Kidney (tissue), 22 donors: ENCODE measurements at places on chromosomes 7 and 10. TPM values are rescaled to one million over a fixed set of nuclear protein-coding genes. Genes with fewer than 3 reads are reported as not detected.

FOXI2 gene
- 1.1 TPM for total RNA-seq

FAM13C gene
- total RNA-seq, result 8.8 TPM

SH2D4B gene
- 0.09 TPM for total RNA-seq

FAM185A gene
- total RNA-seq, result 10.4 TPM

TNS3 gene
- 198 TPM for total RNA-seq

TPST1 gene
- 35.7 TPM for total RNA-seq

HTRA1 gene
- 86.0 TPM for total RNA-seq

C10orf53 gene
- total RNA-seq, result not detected

RASA4B gene
- total RNA-seq, result 22.5 TPM

MDH2 gene
- total RNA-seq, result 130 TPM

ADRB1 gene
- total RNA-seq, result 0.72 TPM

PPA1 gene
- 116 TPM for total RNA-seq

FRMD4A gene
- 68.2 TPM for total RNA-seq

AKR1C3 gene
- 61.8 TPM for total RNA-seq

RADIL gene
- total RNA-seq, result 1.0 TPM

PDE6C gene
- total RNA-seq, result not detected

RBP3 gene
- not detected for total RNA-seq

MMRN2 gene
- total RNA-seq, result 65.9 TPM

CDNF gene
- 2.1 TPM for total RNA-seq

TAS2R5 gene
- 2.5 TPM for total RNA-seq

OR9A2 gene
- not detected for total RNA-seq

ELOVL3 gene
- total RNA-seq, result 0.35 TPM

TEX36 gene
- total RNA-seq, result not detected

IDI2 gene
- total RNA-seq, result not detected

NACAD gene
- 4.2 TPM for total RNA-seq

CH25H gene
- total RNA-seq, result 3.2 TPM

TRIM4 gene
- total RNA-seq, result 30.9 TPM

HGF gene
- total RNA-seq, result 23.8 TPM

ABCA13 gene
- total RNA-seq, result 6.0 TPM

PKD1L1 gene
- 0.82 TPM for total RNA-seq

MACC1 gene
- total RNA-seq, result 72.6 TPM

SIRT1 gene
- total RNA-seq, result 24.8 TPM

MSMB gene
- total RNA-seq, result not detected

SLK gene
- 45.5 TPM for total RNA-seq

CCAR1 gene
- 54.4 TPM for total RNA-seq

EBF3 gene
- total RNA-seq, result 0.98 TPM

PHYHIPL gene
- total RNA-seq, result 12.0 TPM

LAMTOR4 gene
- total RNA-seq, result 122 TPM

NAT16 gene
- not detected for total RNA-seq
